Uterus (tissue), 4 donors: ENCODE measurements at places on chromosomes 16 and 17. TPM values are rescaled to one million over a fixed set of nuclear protein-coding genes. Genes with fewer than 3 reads are reported as not detected.

GRCh38 chr16:19861133-19861532 lies 23.5 kb downstream of the GPRC5B start:
- no peak for DNase-seq

DNA sequence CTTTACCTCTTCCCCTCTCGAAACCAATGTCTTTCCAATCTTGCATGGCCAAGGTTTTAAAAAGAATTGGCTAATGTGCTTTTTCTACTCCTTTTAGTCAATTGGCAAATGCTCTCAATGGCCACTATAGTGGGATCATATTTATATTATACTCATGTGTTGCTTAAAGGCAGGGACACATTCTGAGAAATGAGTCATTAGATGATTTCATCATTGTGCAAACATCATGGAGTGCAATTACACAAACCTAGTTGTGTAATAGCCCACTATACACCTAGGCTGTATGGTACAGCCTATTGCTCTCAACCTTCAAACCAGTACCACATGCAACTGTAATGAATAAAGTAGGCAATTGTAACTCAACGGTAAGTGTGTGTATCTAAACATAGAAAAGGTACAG lies 180.9 kb downstream of the HS3ST3A1 start:
- DNase-seq: no peak

GRCh38 chr17:27247958-27248342 lies 46.0 kb upstream of the WSB1 start:
- no peak for DNase-seq

- no peak for DNase-seq
Measured at GRCh38 chr17:77808686-77809425, 149.6 kb upstream of the TNRC6C start.

The ADAM11 gene
- 1.5 TPM for total RNA-seq

The ZNF646 gene
- total RNA-seq: 13.7 TPM

The TSPAN10 gene
- 0.21 TPM for total RNA-seq

The NCOR1 gene
- 133 TPM for total RNA-seq

The CD300C gene
- total RNA-seq: 0.21 TPM
